ENCODE measurements at places on chromosomes 2 and 18.

- DNase-seq = peak; percentile 67
These were observed 59.8 kb downstream of the SLC4A3 start for GRCh38 chr2:219687272-219687671.

GRCh38 chr2:42810971-42811811 is 18.8 kb upstream of the HAAO start:
- peak; percentile 58 for DNase-seq

GRCh38 chr2:124834331-124834730 is 809.2 kb downstream of the CNTNAP5 start:
- DNase-seq = no peak

DNA sequence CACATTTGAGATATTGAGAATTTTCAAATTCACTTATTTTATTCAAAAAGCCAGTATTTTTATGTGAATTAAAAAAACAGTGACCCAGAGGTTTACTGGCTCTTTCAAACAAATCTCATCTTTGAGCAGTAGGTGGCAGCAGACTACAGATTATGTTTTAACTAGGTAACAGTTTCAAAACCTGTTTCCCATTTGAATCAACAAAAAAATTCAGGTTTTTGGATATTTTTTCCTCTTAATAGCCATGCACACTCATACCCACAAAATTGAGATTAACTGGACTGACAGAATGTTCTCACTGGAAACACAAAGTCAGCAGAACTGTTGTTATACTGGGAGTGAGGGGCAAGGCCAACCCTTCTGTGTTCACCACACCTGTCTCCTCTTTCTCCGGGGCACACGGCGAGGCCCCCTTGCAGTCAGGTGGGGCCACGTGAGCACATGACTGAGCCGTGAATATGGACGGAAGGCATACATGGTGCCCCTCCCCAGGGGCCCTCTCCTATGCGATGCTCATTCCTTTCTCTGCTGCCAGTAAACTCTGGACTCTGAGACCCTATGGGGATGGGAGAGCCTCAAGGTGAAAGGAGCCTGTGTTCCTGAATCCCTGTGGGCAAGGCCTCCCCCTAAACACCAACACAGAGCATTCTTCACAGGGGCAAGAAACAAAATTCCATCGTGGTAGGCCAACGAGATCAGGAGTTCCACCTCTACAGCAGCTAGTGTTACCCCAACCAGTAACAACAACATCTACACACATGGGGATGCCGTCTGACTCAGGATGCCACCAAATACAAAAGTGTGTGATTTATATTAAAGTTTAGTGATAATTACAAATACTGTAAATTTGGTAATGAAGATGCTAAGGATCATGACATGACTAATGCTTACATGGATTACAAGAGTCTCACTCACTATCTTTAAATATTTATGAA is 80.4 kb downstream of the LPIN2 start:
- peak; percentile 80 for DNase-seq

DNA sequence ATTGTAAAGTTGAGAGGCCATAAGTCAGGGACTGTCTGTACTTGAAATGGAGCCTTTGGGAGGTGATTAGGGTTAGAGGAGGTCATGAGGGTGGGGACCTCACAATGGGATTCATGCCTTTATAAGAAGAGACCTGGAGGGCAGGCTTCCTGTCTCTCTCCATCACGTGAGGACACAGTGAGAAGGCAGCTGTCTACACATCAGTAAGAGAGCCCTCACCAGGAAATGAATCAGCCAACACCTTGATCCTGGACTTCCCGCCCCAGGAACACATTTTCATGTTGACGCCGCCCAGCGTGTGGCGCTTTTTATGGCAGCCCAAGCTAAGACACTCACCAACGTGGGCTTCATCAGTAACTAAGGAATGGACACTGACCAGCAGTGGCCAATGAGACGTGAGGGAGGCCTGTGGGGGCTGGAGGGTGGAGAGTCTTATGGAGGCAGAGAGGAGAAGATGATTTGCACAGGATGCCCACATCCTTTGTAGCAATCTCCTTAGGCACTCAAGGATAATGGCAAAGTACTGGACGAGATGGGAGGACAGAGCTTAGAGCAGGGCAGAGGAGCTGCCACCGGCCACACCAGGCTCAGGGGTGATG is 162.7 kb downstream of the EIPR1 start:
- no peak for DNase-seq

DNA sequence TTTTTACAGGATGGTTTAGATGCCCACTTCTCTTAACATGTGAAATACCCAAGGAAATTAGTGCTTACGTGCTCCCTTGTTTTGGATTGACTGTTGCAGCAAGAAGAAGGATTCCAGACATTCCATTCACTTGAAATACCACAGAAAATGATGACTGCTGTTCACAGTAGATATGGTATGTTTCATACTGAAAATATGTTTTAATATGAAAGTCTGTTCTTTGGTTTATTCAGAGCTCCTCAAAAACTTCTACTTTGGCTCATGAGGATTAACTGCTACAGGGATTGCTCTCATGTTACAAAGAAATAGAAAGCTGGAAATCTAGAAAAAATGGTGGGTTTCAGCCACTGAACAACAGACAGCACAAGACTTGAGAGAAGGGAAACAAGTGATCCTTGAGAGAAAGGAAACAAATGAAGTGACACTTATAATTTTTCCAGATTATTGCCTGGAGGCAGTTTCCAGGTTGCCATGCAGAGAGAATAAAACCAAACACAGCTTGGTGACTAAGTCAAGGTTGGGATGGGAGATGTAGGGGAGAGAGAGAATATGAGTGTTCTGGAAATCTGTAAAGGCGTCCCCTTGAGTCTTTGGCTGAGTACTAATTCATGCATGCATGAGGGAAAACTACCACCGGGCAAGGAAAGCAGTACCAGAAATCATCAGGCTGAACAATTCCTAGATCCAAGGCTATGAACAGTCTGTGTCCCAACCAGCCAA is 348.1 kb downstream of the CLIP4 start:
- DNase-seq = peak; percentile 89

GRCh38 chr18:24831081-24831480 is 370.6 kb downstream of the HRH4 start:
- DNase-seq = no peak

DNA sequence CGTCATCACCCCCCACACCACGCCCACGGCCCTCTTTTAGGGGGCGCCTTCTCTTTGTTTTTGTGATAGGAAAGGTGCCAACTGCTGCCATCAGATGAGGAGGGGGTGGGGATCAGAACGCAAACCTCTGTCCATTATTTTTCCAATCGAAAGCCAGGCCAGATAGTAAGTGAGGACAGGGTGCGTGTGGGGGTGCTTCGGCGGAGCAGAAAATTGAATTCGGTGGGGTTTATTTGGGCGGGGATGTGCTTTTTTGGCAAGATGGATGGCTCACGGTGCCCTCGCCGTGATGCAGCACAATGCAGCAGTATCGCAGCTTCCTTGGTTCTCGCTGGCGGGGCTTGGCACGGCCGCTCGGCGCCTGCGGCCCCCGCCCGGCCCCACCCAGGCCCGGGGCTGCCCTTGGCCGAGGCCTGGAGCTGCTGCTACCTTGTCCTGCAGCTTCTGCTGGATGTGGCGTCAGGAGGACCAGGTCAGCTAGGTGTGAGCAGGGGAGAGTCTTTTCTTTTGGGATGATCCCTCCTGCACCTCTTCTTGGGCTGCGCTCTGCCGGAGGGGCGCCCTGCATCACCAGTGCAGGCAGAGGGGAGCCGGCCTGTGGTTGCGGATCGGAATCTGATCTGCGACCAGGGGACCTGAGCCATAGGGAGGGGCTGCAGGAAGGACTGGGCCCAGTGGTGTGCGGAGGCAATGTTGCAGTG is 1.3 kb downstream of the SPTBN1 start:
- DNase-seq = peak; percentile 61

DNA sequence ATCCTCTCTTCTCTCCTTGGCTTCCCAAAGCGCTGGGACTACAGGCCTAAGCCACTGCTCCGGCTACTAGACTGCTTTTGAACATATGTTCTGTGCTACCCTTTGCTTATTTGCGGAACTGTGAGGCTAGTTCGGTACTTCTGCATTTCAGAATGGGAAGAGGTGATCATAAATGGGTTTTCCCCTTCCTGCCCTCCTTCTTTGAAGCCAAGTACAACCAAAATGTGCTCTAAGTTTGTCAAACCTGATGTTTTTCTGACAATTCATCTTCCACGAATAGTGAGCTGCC is 1.7 kb upstream of the ESCO1 start:
- DNase-seq = no peak

DNA sequence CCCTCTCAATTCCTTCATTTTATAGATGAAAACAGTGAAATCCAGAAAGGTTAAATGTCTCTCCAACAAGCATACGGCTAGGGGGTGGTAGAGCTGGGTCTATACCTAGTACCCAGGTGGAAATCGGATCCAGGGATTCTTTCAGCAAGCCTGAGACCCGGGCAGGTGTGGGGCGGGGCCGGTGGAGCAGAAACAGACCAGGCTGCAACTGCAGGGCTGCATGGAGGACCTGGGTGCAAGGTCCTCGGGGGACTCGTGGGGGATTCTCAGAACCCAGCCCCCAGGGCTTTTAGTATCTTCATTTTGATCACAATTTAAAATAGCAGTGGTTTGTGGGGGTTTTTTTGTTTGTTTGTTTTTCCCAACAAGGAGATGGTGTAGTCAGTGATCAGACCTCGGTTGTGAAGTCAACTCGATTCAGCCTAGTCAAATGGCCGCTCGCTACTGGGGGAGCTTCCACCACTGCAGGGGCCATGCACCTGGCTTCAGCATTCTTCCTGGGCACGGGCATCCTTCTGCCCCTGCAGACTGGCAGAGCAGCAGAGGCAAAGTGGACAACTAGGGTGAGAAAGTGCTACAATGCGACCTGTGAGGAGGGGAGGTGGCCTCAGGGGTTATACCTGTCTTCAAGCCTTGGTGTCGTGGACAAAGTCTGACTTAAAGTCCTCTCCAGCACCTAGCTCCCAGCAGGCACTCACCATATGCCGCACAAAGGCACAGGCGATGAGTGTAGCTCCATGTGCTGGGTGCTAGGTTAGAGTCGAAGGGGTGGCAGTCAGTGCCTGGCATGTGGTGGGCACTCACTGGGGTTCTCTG is 46.3 kb downstream of the GORASP2 start:
- DNase-seq = no peak

GRCh38 chr2:81266106-81266505 is 961.6 kb upstream of the LRRTM1 start:
- peak; percentile 47 for DNase-seq

DNA sequence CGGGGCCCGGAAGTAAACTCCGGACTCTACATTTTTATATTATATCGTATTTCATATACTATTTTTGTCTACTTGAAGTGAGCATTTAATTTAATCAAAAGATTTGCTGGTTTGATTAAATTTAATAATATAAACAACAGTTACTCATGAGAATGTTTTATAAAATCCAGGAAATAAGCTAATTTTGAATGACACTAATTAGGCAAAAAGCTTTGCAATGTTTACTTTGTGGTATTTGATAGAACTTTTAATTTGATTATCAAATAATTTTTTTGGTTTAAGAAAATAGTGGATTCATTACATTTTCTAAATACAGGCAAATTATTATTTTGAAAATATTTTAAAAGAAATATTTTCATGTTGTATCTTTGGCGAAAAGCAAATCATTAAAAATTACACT is 900.4 kb upstream of the CDH2 start:
- no peak for DNase-seq

GRCh38 chr2:3141696-3142095 is 235.9 kb downstream of the EIPR1 start:
- DNase-seq = no peak

GRCh38 chr2:132668987-132669907 is 758 bp downstream of the LYPD1 start:
- DNase-seq = peak; percentile 43

GRCh38 chr2:167681234-167682015 is 566.0 kb downstream of the STK39 start:
- DNase-seq = no peak

GRCh38 chr2:20930928-20931327 is 108.0 kb upstream of the LDAH start:
- peak; percentile 30 for DNase-seq

DNA sequence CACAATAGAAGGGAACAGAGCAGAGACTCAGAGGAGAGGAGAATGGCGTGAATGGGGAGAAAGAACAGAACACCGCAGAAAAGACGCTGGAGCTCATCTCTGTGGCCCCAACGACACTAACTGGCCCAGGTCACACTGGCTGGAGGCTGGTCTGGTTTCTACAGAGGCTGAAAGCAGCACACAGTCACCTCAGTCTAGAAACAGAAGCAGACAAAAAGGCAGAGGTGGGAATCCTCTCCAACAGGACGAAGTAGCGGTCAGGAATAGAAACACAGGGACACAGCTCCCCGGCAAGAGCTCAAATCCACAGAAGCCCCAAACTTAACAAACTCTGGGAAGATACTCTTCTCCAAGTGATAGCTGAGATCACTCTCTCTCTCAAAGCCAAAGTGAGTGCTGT is 9.2 kb downstream of the SLC66A2 start:
- no peak for DNase-seq

DNA sequence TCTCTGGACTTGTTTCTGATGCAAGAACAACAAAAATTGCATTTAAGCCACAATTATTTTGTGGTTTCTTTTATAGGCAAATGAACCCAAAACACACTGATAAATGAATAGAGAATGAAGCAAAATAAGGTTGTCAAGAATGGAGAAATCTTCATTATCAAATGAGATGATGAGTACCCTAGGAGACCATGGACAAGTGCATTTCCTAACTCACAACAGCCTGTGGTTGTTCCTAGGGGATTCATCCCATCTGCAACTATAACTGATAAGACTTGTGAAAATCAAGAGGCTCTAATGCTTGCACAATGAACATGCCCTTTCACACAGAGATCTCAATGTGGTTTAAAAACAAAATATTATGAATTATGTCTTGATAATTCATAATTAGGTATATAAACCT is 159.9 kb downstream of the PDE1A start:
- no peak for DNase-seq

DNA sequence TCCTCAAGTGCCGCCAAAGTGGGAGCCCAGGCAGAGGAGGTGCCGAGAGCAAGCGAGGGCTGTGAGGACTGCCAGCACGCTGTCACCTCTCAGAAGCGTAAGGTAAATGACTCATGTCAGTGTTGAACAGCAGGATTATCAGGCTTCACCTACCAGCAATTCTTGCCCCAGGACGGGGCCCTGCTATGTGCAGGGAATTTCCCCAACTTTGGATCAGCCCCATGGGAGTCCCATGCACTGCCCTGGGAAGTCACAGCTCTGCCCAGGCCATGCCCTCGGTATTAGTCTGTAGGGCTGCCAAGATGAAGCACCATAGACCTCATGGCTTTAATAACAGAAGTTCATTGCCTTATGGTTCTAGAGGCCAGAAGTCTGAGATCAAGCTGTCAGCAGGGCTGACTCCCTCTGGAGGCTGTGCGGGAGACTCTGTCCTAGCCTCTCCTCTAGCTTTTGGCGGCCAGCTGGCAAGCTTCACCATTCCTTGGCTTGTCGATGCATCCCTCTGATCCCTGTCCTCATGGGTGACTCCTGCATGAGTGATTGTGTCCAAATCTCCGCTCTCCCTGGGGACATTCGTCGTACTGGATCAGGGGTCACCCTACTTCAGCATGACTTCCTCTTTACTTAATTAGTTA is 55.9 kb downstream of the TRPM8 start:
- no peak for DNase-seq

GRCh38 chr2:45510701-45511420 is 100.2 kb downstream of the SRBD1 start:
- DNase-seq = no peak
